Foreskin fibroblast (primary cell): ENCODE measurements at places on chromosomes 7 and 10.

- DNase-seq: no peak
Measured at GRCh38 chr7:129765352-129765751, 153.8 kb downstream of the NRF1 start.

GRCh38 chr7:112176241-112176640, 30.0 kb downstream of the DOCK4 start:
- DNase-seq: no peak

DNA sequence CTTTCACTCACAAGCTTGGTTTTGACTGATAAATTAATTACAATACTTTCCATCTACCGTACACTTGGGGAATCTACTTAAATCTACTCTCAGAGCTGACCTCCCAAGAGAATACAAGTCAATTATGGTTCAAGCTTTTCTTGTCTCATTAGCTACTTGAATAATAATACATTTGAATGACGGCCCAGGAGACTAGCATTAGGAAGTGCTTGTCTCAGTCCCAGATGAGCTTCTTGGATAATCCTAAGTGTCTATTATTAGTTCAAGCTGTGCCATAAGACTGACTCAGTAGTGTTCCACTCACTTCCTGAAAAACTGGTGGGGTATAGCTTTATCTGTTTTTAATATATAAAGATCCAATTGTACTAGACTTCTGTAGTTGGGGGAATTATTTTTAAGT, 100.2 kb downstream of the GNAT3 start:
- DNase-seq: peak; percentile 76

DNA sequence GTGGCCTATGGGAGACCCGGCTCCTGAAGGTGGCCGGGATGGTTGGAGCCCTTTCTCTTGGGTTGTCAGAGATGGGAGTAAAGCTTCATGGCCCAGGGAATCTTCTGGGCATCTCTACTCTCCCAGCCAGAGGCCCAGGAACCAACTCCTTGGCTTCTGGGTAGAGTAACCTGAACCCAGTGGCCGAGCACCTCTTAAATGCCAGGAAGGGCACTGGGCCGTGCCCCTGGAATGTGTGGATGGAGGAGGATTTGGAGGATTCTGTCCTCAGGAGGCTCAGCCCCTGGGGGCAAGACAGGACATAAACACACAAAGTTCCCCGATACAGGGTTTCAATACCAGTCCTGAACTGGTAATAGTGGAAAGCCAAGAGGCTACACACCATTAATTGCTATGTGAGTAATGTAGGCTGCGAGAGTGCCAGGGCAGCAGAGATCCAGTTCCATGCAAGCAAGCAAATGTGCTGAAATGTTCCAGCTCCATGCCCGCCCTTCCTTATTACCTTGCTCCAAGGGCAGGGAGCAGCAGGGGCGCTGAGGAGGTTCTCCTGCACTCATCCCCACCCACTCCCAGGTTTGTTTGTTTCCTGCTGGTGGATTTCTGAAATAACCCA, 1.2 kb downstream of the PALD1 start:
- no peak for DNase-seq

DNA sequence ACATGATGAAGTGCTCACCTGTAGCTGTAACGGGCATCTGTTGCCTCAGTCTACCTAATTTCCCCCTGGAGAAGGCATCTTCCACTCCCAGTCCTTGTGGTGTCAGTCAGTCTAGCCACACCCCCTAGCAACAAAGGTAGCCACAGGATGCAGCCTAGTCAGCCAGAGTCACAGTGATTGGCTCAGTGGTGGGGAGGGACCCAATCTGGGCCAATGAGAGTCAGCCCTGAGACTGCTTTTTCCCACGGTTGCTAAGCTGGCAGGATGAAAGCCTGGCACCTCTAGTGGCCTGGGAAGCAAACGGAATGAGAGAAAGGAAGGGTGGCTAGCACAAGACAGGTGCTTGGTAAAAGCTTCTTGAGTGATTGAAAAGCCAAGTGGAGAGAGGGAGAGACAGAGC, 118.6 kb downstream of the SH3PXD2A start:
- peak; percentile 29 for DNase-seq

DNA sequence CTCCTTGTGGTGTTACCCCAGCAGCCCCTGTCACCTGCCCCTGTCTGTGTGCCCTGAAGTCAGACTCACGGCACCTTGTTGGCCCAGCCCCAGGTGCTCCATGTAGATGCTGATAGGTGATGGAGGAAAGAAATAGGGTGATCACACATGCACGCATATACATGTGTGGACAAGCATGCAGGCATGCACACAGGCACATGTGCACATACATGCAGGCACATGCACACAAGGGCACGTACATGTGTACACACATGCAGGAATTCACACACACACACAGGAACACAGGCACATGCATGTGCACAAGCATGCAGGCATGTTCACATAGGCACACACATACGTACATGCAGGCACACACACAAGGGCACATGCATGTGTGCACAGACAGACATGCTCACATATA, 16.6 kb upstream of the ELFN1 start:
- DNase-seq: no peak

- DNase-seq: no peak
Measured at GRCh38 chr7:44883961-44884620, 1.2 kb downstream of the PURB start.

GRCh38 chr7:1588978-1589377, 19.1 kb upstream of the PSMG3 start:
- no peak for DNase-seq

DNA sequence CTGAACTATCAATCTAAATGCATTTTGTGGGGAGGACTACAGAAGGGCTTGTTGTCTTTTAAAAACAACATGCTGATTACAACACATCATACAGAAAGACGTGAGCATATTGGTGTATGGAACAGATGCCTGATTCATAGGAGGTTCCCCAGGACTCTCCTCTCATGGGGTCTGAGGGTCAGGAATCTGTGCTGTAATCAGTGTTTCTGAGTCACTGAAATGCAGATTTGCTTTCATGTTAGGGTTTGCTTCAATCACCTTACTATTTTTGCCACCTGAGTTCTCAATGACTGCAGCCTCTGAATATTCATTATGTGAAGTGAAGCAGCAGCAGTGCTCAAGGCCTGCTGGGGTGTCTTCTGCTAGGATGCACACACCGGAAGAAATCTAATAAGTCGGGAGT, 550 bp upstream of the ANK3 start:
- DNase-seq: peak; percentile 33

- peak; percentile 75 for DNase-seq
Measured at GRCh38 chr10:78316451-78316931, 282.8 kb downstream of the RPS24 start.

- DNase-seq: no peak
Measured at GRCh38 chr7:151844825-151845200, 32.1 kb downstream of the PRKAG2 start.

DNA sequence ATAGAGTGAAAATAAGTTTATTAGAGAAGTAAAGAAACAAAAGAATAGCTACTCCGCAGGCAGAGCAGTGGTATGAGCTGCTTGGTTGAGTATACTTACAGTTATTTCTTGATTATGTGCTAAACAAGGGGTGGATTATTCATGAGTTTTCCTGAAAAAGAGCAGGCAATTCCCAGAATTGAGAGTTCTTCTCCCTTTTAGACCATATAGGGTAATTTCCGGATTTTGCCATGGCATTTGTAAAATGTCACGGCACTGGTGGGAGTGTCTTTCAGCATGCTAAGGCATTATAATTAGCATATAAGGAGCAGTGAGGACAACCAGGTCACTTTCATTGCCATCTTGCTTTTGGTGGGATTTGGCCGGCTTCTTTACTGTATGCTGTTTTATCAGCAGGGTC, 25.7 kb upstream of the GALNT17 start:
- DNase-seq: no peak

GRCh38 chr7:116802746-116803152, 59.6 kb upstream of the CAPZA2 start:
- peak; percentile 83 for DNase-seq

- DNase-seq: no peak
Measured at GRCh38 chr7:2012044-2012900, 220.5 kb downstream of the MAD1L1 start.
